HuH-7.5 (cell line): ENCODE measurements at places on chromosomes 12 and 14.

DNA sequence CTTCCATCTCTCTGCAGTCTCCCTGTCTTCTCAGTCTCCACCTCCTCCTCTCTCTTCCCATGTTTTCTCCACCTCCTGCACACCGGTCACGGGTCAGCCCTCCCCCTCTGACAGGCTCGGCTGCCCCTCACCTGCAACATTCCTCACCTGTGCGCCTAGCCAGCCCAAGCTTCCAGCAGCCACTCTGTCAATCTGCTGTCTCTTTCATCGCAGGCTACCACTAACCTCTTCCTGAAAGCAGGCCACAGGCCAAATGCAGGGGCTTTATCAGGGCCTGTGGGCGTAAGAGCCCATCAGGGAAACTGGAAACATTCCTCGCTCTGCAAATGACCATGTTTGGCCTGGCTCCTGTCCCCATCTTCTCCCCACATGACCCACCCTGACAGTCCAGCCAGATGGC is 34.5 kb downstream of the CMKLR1 start:
- DNase-seq: no peak

- DNase-seq: no peak
Observed at GRCh38 chr12:89051065-89051677, 301.1 kb downstream of the DUSP6 start.

- no peak for DNase-seq
Observed at GRCh38 chr12:2614341-2614740, 180.4 kb upstream of the FKBP4 start.

DNA sequence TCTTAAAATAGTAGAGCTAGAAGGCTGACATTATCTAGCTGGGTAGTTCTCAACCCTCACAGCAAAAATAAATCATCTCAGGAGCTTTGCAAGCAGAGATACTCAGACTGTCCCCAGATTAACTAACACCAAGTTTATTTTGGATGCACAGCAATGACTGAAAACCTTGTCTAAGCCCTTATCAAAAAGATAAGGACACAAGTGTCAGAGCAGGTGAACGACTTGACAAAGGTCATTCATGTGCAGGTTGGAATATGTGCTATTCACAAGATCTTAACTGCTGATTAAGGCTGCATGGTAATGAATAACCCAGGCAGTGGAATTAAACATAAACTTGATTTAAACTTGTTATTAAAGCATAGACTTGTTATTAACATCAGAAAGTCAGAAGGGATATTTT is 246.6 kb downstream of the BTG1 start:
- DNase-seq: peak; percentile 13

DNA sequence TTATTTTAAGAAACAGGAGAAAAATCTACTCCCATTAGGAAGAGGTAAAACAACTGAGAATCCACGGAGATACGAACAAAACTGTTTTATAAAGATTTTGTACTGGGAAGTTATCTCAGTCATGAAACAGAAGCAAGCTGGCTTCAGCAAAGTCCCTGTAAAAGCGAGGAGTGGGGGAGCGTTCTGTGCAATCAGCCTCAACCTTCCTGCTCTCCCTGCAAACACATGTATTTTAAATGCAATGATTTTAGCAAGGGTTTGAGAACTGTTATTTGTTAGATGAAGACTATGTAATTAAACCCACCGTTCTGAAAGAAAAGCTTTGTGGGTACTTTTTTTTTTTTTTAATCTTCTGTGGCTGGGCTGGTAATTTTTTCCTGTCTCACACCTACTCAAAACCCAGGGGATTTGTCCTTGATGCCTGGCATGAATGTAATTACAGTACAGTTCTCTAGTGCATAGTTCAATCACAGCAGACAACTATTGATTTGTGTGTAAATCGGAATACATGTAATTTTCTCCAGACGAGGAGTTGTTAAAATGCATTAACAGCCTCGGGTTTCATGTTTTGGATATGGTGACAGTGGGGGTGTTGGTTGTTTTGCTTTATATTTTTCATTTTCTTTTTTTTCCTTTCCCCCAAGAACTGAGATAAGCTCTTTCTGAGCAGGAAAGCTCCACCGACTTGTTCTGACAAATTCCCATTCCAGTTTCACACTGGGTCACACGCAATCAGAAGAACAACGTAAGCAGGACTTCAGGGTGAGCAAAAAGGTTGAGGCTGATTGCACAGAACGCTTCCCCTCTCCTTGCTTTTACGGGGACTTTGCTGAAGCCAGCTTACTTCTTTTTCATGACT is 153.6 kb downstream of the PHLDA1 start:
- DNase-seq: no peak

DNA sequence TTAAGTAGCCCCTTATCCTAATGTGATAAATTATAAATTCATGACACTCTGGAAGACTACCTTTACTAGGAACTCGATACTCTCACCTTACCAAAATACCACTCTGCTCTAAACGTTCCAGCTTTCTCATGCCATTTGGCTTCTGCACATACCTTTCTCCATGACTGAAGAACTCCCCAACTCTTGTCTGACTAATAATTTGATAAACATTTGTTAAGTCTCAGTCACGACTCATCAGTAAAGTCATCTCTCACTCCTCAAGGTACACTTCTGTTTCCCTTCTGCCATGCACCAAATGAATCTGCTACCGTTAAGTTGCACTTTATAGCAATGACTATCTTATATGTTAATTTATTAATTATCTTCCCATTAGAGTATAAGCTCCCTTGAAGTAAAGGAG is 498.3 kb upstream of the NOVA1 start:
- no peak for DNase-seq

DNA sequence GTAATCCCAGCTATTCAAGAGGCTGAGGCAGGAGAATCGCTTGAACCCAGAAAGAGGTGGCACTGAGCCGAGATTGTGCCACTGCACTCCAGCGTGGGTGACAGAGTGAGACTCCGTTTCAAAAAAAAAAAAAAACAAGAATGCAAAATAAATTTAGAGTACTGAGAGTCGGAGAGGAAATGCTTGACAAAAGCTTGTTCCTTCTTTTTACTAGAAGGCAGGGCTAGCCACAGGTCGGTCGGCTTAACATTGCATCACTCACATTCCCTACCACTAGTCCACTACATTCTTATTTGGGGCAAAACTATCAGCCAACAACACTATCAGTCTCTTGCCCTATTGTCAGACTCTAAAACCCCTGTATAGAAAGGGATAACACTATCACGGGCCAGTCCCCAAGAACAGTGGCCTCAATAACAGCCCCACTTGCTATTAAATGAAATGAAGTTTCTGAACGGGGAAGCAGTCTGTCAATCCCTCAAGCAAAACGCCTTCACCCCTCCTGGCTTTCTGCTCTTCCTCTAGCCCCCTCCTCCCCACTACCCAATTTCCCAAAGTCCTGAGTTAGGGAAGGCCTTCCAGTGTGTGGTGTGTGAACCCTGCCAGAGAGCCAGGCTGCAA is 1.0 kb downstream of the RNF41 start:
- no peak for DNase-seq

DNA sequence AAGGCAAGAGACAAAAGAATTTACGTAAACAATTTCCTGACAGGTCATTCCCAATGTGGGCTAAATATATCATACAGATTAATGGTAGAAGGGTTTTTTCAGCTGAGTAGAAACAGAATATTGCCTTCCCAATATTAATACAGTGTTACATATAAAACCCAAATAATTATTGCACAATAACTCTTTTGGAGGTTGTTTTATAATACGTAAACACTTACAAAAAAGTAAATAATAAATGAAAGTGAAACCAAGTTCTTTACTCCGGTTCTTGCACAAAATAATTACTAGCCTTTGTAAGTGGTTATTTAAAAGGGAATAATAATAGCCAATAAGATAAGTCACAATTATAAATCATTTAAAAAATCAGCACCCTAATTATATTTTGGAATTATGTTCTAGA is 118.6 kb upstream of the SSTR1 start:
- DNase-seq: no peak

GRCh38 chr14:22303589-22304195 is 285.3 kb downstream of the DAD1 start:
- no peak for DNase-seq

- no peak for DNase-seq
Observed at GRCh38 chr12:104290320-104290719, 13.2 kb upstream of the EID3 start.

DNA sequence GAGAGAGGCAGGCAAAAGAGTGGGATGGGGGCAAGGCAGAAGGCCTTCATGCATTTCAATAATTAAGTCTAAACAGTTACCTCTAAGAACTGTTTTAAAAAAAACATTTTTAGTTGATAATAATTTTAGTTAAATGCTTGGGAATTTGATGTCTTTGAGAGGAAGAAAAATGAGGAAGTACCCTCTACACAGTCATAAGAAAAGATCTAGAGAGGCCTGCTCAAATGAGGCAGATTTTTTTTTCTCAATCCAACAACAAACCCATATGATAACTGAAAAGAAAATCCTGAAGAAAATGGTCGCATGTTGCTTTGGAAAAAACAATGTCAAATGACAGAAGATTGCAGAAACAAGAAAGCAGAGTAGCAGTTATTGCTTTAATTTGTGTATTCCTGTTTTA is 25.6 kb downstream of the SINHCAF start:
- no peak for DNase-seq

GRCh38 chr12:68867606-68868005 is 59.6 kb downstream of the MDM2 start:
- DNase-seq: no peak

DNA sequence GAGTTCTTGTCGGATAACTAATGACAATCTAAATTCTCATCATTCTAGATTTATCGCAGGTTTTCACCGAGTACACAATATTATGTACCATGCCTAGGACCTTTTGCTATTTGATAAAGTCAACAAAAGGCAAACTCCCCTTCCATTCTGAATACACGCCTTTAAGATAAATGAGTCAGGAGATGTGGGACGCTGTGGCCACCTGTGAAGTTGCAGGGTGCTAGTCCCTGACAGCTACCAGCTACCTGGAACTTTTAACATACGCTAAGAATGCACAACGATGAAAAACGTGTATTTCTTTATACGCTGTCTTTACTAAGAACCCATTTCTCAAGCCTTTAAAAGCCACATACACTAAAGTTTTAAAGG is 678 bp downstream of the MDM1 start:
- peak; percentile 11 for DNase-seq

- DNase-seq: no peak
Observed at GRCh38 chr12:19153396-19153795, 23.9 kb downstream of the PLEKHA5 start.

DNA sequence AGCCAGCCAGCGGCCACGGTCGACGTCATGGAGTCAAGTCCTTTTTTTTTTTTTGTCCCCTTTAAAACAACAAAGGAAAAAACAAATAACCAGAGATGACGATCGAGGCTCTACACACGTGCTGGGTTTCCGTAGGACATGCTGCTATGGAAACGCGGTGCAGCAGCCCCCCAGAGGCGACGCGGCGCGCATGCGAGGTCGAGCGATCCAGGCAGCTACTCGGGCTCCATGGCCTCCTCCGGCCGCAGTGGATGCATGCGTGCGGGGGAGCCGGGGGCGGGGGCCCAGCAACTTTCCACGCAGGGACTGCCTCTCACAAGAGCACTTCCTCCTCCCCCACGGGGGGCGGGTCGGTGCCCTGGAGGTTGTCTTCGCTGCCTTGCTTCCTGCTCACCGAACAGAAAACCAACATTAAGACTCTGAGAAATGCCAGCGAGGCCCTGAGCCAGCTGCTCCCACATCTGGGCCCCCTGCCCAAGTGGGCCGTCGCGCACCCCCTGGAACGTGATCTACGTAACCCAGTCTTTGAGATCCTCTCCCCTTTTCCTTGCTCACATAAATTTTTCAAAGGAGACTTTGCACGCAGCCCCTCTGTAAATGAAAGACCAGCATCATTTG is 30.7 kb downstream of the P2RX4 start:
- DNase-seq: no peak

- DNase-seq: no peak
Observed at GRCh38 chr12:50918584-50919316, 33.6 kb upstream of the HIGD1C start.

DNA sequence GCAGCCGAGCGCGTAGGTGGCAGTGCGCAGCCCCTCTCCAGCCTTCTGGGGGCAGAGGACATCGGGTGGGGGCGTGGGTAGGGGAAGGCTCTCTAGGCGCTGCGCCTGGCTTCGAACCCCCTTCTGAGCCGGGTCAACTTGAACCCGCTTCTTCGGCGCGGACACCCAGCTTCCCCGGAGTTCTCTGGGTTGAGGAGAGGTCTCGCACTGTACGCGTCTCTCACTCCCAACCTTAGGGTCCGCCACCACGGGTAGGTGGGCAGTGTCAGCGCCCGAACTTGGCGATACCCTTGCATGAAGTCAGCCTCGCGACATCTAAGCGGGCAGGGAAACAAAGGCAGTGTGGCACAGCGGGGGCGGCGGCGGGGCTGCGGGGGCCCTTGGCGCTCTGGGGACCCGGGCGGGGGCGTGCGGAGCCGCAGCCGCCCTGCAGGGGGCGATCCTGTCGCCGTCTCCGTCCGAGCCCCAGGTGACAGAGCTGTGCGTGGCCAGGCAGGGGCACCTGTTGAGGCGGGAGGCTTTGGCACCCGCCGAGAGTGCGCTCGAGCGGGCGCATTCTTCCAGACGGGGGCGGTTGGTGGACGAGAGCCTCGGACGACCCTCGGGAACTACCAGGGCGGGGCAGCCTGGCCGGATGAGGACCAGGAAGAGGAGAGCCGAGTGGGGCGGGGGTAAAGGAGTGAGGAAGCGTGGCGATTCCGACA is 1.1 kb downstream of the GALNT16 start:
- peak; percentile 69 for DNase-seq

- DNase-seq: no peak
Observed at GRCh38 chr14:93969082-93969828, 7.1 kb downstream of the ASB2 start.

GRCh38 chr12:106112145-106112821 is 26.5 kb downstream of the NUAK1 start:
- no peak for DNase-seq

DNA sequence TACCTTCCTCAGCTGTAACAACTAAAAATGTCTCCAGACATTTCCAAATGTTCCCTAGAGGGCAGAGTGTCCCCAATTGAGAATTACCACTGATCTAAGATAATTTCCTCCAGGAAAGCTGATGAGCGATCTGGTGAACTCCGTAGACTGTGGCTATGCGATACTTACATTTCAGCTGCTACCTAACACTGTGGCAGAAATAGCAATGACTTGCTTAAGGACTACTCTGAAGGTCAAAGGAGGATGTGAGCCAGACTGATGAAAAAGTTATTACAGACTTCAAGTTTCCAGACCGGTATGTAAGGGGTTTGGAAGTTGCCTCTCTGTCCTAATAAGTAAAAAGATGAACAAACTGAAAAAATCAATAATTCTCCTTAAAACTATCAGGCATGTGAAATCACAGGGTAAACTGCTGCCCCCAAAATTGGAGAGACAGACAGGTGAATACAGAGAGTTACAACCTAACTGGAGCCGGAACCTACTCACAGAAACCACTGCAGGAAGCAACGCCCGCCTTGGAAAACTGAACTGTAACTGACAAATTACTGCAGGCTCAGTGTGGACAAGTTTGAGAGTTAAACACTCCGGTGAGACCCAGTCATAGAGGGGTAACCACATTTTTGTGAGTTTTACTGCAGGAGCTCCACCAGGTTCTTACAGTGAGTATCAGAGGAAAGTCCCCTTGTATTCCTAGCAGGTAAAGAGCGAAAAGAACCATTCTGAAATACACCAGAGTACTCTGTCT is 60.0 kb upstream of the PARP11 start:
- DNase-seq: no peak
